ENCODE measurements at places on chromosomes 1 and 21. TPM values are rescaled to one million over a fixed set of nuclear protein-coding genes. Genes with fewer than 3 reads are reported as not detected.

Gene SPRR4
- not detected for total RNA-seq

Gene SPRR2G
- total RNA-seq = not detected

Gene AQP10
- not detected for total RNA-seq

Gene CRYBG2
- not detected for total RNA-seq

Gene KCNJ15
- total RNA-seq = not detected

Gene C4BPA
- total RNA-seq = not detected

Gene UAP1
- 168 TPM for total RNA-seq

Gene NPHS2
- total RNA-seq = not detected
